ENCODE measurements at places on chromosomes 2 and 18. TPM values are rescaled to one million over a fixed set of nuclear protein-coding genes. Genes with fewer than 3 reads are reported as not detected.

The LGALSL gene
- total RNA-seq: 20.4 TPM

The FNDC4 gene
- 21.5 TPM for total RNA-seq

The DQX1 gene
- total RNA-seq: 1.6 TPM

The SMAD2 gene
- total RNA-seq: 114 TPM

The HOXD1 gene
- total RNA-seq: not detected

The IHH gene
- total RNA-seq: 0.11 TPM

The SNTG2 gene
- total RNA-seq: 12.7 TPM

The PLB1 gene
- total RNA-seq: not detected

The AQP12A gene
- total RNA-seq: not detected

The CD226 gene
- 0.04 TPM for total RNA-seq

The XIRP2 gene
- not detected for total RNA-seq
